ENCODE measurements at places on chromosomes 7 and 10.

DNA sequence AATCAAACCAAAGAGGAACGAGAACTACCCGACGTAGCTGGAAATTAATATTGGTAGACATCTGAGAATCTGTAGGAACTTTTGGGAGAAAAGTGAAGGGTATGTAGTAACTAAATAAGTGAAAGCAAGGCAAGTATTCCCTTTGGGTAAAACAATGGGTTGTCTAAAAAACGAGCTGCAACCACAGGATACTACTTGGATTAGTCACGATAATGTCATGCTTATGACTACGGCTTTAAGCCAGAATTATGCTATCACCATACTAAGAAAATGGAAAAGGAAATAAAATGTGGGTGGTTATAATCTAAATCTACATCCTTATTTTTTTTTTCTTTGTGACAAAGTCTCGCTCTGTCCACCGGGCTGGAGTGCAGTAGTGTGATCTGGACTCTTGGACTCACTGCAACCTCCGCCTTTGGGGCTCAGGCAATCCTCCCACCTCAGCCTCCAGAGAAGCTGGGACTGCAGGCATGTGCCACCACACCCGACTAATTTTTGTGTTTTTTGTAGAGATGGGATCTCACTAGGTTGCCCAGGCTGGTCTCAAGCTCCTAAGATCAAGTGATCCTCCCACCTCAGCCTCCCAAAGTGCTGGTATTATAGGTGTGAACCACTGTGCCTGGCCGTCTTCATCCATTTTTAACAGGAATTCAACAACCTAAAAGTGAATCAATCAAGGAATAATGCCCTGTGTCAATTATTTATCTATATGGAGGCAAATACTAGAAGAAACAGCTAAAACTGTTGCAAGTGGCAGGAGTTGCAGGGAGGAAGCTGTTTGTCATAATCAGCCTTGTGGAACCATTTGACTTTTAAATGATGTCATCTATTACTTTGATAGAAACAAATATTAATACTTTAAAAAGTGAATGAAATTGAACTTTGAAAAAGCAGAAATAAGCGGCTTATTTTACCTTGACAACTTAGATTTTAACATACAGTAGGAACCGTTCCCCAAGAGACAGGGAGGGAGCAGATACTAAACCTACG, 189.3 kb downstream of the PRPF18 start:
- DNase-seq: no peak

- DNase-seq: no peak
Measured at GRCh38 chr7:41861642-41862041, 158.8 kb upstream of the INHBA start.

GRCh38 chr7:73544678-73545077, 12.8 kb downstream of the BCL7B start:
- no peak for DNase-seq

DNA sequence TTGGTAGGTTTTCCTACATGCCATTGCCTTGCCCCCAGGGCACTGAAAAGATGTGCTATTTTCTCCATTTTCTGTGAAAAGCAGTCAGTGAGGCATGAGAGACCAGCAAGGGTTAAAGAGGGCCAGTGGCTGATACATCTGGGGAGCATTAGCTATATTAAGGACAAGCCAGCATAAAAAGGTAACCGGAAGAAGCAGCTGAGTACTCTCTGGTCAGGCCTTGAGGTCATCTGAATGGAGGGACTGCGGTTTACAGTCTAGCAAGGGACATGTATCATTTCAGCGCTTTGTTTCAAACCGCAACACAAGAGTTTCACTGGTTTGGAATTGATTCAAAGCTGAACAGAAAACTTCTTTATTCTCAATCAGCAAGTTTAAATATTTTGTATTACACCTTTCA, 120.4 kb downstream of the EPDR1 start:
- no peak for DNase-seq

- no peak for DNase-seq
Measured at GRCh38 chr10:110162741-110163145, 44.7 kb upstream of the MXI1 start.

DNA sequence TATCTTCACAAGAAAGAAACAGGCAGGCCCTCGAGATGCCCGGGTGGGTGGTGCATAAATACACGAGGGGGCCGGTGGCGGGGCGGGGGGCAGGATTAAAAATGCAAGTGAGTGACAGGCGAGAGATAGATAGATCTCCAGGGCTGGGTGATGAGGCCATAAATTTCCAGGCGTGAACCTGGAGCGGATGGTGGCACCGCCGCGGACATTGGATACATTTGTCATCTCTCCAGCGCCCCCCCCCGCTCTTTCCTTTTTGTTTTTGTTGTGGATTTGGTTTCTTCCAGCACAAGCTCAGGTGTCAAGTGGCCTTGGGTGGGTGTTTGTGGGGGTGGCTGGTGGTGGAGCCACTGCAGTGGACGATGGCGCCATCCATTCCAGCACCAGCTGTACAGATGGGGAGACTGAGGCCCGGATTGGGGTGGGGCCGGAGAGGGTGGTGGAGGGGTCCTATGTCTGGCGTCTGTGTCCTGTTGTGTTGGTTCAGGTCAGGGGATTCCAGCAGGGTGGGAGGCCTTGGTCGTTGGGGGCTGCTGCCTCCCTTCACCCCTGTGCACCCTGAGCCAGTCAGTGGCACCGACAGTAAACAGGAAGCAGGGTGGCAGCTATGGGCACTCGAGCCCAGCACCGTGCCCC, 2.9 kb downstream of the ELFN1 start:
- no peak for DNase-seq

GRCh38 chr10:102135956-102136526, 3.2 kb downstream of the PPRC1 start:
- no peak for DNase-seq

DNA sequence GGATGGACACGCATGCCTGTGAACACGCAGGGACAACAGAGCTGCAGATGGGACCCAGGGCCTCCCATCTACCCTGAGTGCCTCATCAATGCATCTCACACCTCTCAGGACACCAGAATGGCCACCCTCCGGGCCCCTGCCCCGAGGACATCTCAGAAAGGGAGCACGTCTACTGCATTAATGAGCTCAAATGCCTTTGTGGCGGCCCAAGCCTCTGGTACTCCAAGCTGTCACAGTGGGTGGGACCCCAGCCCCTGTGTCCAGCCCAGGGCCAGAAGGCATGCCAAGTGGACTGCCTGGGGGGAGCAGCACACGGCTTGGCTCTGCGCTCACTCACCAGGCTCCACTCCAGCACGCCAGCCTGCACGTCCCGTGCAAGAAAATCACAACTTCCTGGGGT, 52.0 kb downstream of the TCERG1L start:
- DNase-seq: no peak

- no peak for DNase-seq
Measured at GRCh38 chr7:35728412-35729060, 33.6 kb upstream of the HERPUD2 start.
